ENCODE measurements at places on chromosomes 5 and 9.
A peak's percentile ranks its signal among the peaks of the same experiment; 100 is the strongest.

GRCh38 chr5:61363401-61364114, 31.5 kb downstream of the ZSWIM6 start:
- H3K27ac ChIP-seq, result peak overlapping the region; percentile 47
- no peak overlapping the region for H3K4me3 ChIP-seq
- H3K36me3 ChIP-seq, result peaks cover 13% of the 10 kb centered on the region
- H3K27me3 ChIP-seq, result no peaks in the 10 kb centered on the region

- H3K36me3 ChIP-seq, result no peaks in the 10 kb centered on the region
- no peaks in the 10 kb centered on the region for H3K27me3 ChIP-seq
- H3K27ac ChIP-seq, result no peak overlapping the region
- H3K4me3 ChIP-seq, result no peak overlapping the region
Measured at GRCh38 chr5:96321345-96321744, 111.7 kb downstream of the PCSK1 start.

DNA sequence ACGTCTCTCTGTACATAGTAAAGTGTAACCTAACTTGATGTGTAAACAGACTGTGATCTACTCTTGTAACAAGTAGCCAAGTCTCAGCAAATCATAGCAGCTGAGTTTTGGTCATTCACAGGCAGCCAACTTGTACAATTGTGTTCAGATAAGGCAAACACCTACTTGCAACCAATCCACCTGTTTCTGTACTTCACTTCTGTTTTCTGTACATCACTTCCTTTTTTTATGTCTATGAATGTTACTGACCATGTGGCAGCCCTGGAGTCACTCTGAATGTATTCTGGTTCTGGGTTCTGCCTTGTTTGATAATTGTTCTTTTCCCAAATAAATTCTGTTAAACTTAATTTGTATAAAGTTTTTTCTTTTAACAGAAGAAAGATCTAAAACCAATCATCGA, 26.0 kb downstream of the RLN2 start:
- no peaks in the 10 kb centered on the region for H3K36me3 ChIP-seq
- H3K27me3 ChIP-seq, result no peaks in the 10 kb centered on the region
- no peak overlapping the region for H3K27ac ChIP-seq

DNA sequence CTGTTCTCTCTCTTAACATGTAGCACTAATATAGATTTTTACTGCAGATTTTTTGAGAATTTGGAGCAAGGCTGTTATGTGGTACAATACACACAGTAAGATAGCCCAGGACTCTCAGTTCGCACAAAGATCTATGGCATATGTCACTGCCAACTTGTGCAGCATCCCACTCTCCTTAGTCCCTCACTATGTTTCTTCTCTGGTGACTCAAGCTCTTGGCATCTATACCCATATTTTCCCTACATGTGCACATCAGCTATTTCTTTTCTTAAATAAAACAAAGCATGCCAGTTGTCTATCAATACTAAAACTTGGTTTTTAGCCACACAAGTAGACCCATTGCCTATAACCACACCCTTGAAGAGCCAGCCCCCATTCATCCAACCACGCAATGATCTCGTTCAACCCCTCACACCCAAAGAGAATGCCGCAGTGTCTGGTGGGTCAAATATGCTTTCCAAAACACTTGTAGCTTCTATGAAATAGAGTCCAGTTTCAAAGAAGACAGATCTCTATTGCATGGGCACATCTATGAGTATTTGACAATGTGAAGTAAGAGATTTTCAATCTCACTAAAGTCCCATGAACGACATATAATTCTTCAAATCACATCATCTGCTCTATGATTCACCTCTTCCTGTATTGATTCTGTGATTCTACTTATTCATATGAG, 18.2 kb upstream of the IL7R start:
- H3K36me3 ChIP-seq, result no peaks in the 10 kb centered on the region
- H3K4me3 ChIP-seq, result no peak overlapping the region
- H3K27ac ChIP-seq, result no peak overlapping the region
- DNase-seq, result no peak

- peaks cover 11% of the 10 kb centered on the region for H3K4me1 ChIP-seq
- H3K36me3 ChIP-seq, result no peaks in the 10 kb centered on the region
- peaks cover 20% of the 10 kb centered on the region for H3K27me3 ChIP-seq
- H3K27ac ChIP-seq, result no peak overlapping the region
- no peak for DNase-seq
Measured at GRCh38 chr5:150628936-150629485, 11.4 kb upstream of the SYNPO start.

- DNase-seq, result no peak
- no peak overlapping the region for H3K27ac ChIP-seq
- no peak overlapping the region for H3K4me3 ChIP-seq
- H3K27me3 ChIP-seq, result peaks cover 7% of the 10 kb centered on the region
Measured at GRCh38 chr9:68970151-68970550, 43.8 kb downstream of the PRKACG start.
